Sigmoid colon (tissue), 7 donors: ENCODE measurements at places on chromosomes 12 and 14. TPM values are rescaled to one million over a fixed set of nuclear protein-coding genes. Genes with fewer than 3 reads are reported as not detected.

The SOAT2 gene
- 0.41 TPM for total RNA-seq

The VAMP1 gene
- total RNA-seq: 11.5 TPM

The ALDH1L2 gene
- total RNA-seq: 8.6 TPM

The SMCO2 gene
- not detected for total RNA-seq

The RTL1 gene
- not detected for total RNA-seq

The LEMD3 gene
- 32.7 TPM for total RNA-seq

The POTEG gene
- total RNA-seq: not detected

The CLEC2B gene
- total RNA-seq: 15.8 TPM

The SLC25A21 gene
- total RNA-seq: 1.1 TPM

- no peaks in the 10 kb centered on the region for H3K27me3 ChIP-seq
- peaks cover 10% of the 10 kb centered on the region for H3K4me1 ChIP-seq
- no peak overlapping the region for H3K4me3 ChIP-seq
- no peak overlapping the region for H3K27ac ChIP-seq
- DNase-seq: peak; percentile 89
These were observed 19.3 kb upstream of the SERPINA6 start for GRCh38 chr14:94342334-94342934.

DNA sequence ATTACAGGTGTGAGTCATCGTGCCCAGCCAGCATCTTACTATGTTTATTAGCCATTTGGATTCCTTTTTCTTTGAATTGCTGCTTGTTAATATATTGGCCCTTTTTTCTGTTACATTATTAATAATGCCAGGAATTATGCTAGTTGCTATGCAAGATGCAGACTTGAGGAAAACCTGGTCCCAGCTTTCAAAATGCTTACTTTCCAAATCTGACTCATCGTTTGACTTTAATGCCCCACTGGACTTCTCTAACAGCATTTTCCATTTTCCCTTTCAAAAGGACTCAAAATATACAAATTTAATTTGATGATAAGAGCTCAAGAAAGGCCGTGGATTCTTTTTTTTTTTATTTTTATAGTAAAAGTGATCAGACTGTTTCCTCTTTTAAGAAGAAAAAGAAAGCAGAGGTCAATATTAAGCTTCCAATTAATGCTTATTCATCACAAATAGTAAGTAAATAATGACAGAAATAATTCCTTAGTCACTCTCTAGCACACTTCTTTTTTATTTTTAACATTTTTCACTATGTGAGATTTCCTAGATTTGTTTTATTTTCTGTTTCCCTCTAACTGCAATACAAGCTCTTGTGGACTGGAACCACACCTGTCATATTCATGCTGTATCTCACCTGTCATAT, 146.1 kb upstream of the FGD4 start:
- H3K4me3 ChIP-seq: no peak overlapping the region
- no peak overlapping the region for H3K27ac ChIP-seq
- H3K36me3 ChIP-seq: no peaks in the 10 kb centered on the region
- H3K4me1 ChIP-seq: peaks cover 3% of the 10 kb centered on the region
- H3K27me3 ChIP-seq: no peaks in the 10 kb centered on the region
- no peak for DNase-seq

DNA sequence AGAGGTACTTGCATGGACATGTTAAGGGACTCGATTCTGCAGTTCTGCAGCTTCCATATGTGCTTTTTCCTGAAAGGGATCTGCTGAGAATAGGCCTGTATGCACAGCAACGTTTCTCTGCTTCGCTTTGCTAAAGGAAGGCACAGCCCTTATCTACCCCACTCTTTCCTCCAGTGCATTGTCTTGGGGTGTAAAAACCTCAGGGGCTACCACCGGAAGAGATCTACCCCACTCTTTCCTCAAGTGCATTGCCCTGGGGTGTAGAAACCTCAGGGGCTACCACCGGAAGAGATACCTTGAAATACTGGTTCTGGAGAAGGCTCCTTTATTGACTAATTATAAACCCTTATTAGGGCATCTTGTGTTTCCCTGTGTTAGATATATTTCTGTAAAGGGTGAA, 52.9 kb downstream of the SEL1L start:
- no peak overlapping the region for H3K4me3 ChIP-seq
- no peaks in the 10 kb centered on the region for H3K4me1 ChIP-seq
- H3K27me3 ChIP-seq: no peaks in the 10 kb centered on the region
- no peak overlapping the region for H3K27ac ChIP-seq
- H3K36me3 ChIP-seq: peaks cover 91% of the 10 kb centered on the region

- H3K4me3 ChIP-seq: no peak overlapping the region
- H3K36me3 ChIP-seq: no peaks in the 10 kb centered on the region
- no peaks in the 10 kb centered on the region for H3K4me1 ChIP-seq
- no peak overlapping the region for H3K27ac ChIP-seq
- H3K27me3 ChIP-seq: no peaks in the 10 kb centered on the region
These were observed 67.8 kb downstream of the MVK start for GRCh38 chr12:109641422-109641821.

- no peak overlapping the region for H3K27ac ChIP-seq
- no peak overlapping the region for H3K4me3 ChIP-seq
- H3K36me3 ChIP-seq: peaks cover 5% of the 10 kb centered on the region
These were observed 11.8 kb upstream of the POLR3B start for GRCh38 chr12:106345746-106346145.

DNA sequence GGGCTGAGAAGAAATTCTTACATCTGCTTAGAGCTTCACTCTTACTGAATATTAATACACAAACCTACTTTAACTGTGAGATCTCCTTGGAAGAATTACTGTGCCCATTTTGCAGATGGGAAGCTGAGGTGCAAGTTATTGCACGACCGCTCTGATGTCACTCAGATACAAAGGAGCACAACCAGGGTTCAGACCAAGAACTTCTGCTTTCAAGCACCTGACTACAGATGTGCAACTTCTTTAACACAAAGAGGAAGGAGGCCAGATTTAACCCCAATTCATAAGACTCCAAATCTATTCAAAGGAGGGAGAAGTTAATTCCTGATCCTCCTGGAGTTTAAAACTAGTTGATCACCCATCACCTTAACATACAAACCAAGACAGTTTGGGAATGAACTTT, 232.6 kb downstream of the VRK1 start:
- no peaks in the 10 kb centered on the region for H3K36me3 ChIP-seq
- H3K4me3 ChIP-seq: no peak overlapping the region
- no peak overlapping the region for H3K27ac ChIP-seq
- no peak for DNase-seq

DNA sequence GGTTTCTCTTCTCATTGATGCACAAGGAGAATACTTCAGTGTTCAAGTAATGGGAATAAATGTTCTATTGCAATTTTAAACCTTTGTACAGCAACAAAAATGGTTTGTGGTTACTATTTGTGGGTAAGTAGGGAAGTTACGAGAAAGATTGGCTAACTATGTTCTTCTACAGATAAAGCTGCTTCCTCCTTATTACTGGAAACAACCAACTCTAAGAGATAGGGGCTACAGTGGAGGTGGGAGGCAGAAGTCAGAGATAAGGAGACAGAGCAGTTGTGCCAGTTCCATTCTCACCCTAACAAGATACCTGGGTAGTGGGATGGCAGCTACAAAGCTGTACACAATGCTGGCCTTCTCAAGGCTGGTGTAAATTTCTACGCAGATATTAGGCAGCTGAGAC, 16.2 kb downstream of the NOXRED1 start:
- no peaks in the 10 kb centered on the region for H3K27me3 ChIP-seq
- no peak overlapping the region for H3K27ac ChIP-seq
- no peaks in the 10 kb centered on the region for H3K36me3 ChIP-seq
- no peak overlapping the region for H3K4me3 ChIP-seq
- DNase-seq: no peak
- no peaks in the 10 kb centered on the region for H3K4me1 ChIP-seq

DNA sequence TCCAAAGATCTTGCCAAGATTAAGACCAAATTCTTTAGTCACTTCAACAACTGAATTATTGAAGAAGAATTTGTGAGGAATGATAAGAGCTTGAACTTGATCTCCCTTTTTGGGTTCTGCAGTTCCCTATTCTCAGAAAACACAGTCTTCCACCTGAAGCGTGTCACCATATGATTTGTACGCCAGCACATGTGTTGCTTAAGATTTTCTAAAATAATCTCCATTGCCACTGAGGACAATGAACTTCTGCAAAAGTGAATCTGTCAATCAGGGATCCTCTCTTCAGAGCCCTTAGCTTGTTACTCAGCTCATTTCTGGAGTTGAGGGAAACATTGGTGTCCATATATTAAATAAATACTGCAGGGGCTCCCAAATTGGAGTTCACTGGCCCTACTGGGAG, 4.2 kb upstream of the SPIC start:
- H3K27me3 ChIP-seq: no peaks in the 10 kb centered on the region
- no peak for DNase-seq
- no peaks in the 10 kb centered on the region for H3K4me1 ChIP-seq
- no peaks in the 10 kb centered on the region for H3K36me3 ChIP-seq

GRCh38 chr12:2395354-2395977, 342.7 kb downstream of the CACNA1C start:
- H3K36me3 ChIP-seq: no peaks in the 10 kb centered on the region
- peaks cover 75% of the 10 kb centered on the region for H3K4me1 ChIP-seq
- H3K4me3 ChIP-seq: no peak overlapping the region
- peak overlapping the region; percentile 79 for H3K27ac ChIP-seq
- H3K27me3 ChIP-seq: no peaks in the 10 kb centered on the region
- DNase-seq: no peak

DNA sequence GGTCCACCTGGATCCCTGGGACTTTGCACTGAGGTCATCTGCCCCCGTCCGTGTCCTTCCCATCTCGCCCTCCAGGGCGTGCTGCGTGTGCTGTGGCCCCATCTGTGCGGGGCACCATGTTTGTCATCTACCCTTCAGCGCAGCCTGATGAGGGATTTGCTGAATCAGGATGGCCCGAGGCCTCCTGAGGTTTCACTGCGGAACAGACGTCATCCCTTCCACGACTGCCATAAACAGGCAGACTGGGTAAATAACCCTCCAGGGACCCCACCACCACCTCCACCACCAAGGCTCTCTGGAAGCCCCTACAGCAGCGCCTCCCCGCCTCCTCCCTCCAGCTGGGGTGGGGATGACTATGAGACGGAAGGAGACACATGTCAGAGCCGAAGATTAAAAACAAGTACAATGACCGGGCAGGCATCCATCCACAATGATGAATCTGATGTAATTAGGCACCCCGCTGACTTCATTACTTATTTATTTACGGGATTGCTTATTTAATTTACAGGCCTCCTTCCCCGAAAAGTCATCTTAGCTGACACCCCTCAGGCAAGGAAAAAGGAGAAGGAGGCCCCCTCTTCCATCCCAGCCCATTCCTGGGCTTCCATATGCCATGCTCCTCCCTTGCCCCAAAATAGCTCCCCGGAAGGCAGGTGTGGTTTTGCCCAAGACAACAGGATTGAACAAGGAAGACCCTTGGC, 39.4 kb downstream of the NCOR2 start:
- no peaks in the 10 kb centered on the region for H3K4me1 ChIP-seq
- no peak for DNase-seq
- H3K27ac ChIP-seq: no peak overlapping the region
- no peaks in the 10 kb centered on the region for H3K27me3 ChIP-seq
- no peaks in the 10 kb centered on the region for H3K36me3 ChIP-seq
- no peak overlapping the region for H3K4me3 ChIP-seq

DNA sequence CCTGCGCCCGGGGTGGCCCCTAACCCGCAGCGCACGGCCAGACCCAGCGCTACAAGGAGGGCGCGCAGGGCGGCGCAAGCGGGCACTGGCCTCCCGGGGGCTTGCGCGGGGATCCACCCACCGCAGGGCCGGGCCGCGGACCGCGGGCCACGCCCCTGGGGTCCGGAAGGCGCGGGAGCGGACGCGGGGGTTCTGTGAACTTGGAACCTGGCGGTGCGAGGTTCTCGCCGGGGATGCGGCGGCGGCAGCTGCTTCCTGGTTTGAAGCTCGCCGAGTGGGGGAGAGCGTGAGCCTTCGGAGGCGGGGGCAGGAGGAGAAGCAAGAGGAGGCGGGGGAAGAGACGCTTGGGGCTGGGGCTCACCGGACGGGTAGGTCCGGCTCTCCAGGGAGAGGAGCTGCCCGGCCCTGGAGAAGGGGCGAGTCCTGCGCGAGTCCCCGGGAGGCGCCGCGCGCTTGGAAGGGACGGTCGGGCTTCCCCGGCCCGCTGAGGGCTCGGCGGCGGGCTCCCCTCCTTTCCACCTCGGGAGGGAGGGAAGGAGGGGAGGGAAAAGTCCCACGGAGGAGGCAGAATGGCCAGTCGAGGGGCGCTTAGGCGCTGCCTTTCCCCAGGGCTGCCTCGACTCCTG, at the start of gene PRKCH:
PRKCH (plus strand) TSS at position 195 of the 626 bp plus-strand sequence. CDS start 523 bp downstream, outside the sequence.
- no peaks in the 10 kb centered on the region for H3K36me3 ChIP-seq
- H3K4me3 ChIP-seq: peak within 1 kb of the TSS; percentile 54
- H3K27me3 ChIP-seq: peaks cover 43% of the 10 kb centered on the region
- H3K27ac ChIP-seq: peak within 1 kb of the TSS; percentile 81
- H3K4me1 ChIP-seq: peaks cover 6% of the 10 kb centered on the region

DNA sequence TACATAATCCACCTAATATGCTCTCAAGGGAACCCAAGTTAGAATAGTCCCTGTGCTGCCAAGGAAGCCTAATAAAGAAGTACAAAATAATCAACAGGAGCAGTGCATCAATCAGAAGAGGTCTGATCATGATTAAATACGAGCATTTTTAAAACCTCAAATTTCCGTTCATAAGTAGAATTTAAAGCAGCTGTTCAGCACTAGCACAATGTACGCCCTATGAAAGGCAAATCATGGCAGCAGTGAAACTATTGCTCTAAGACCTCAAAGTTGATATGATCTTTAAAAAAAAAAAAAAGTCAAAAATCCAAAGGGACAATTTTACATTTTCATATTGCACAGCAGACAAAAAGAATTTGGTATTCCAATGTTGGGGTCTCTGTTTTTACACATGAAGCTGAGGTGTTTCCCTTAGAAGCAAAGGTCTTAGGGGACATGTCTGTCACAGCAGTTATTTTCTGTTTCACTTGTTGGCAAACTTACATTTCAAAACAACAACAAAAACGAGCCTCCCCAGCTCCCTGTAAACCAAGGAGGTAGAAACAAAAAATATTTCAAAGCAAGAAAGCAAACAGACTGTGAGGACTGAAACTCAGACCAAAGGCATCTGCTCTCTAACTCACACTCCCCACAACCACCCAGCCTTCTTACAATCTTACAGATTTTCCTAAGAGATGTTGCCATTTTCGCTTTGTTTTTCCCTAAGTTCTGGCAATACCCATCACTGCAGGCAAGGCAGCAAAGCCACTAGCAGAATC, 28.2 kb downstream of the SOX5 start:
- H3K4me3 ChIP-seq: no peak overlapping the region
- H3K4me1 ChIP-seq: no peaks in the 10 kb centered on the region
- H3K36me3 ChIP-seq: no peaks in the 10 kb centered on the region
- DNase-seq: no peak
- H3K27me3 ChIP-seq: no peaks in the 10 kb centered on the region

- DNase-seq: no peak
- no peaks in the 10 kb centered on the region for H3K36me3 ChIP-seq
- no peak overlapping the region for H3K27ac ChIP-seq
- H3K4me1 ChIP-seq: no peaks in the 10 kb centered on the region
- no peaks in the 10 kb centered on the region for H3K27me3 ChIP-seq
These were observed 45.1 kb downstream of the TMX1 start for GRCh38 chr14:51285120-51285519.

- no peaks in the 10 kb centered on the region for H3K27me3 ChIP-seq
- peaks cover 27% of the 10 kb centered on the region for H3K4me1 ChIP-seq
- DNase-seq: no peak
These were observed 336.9 kb downstream of the BMP4 start for GRCh38 chr14:53619691-53620231.
